WTC11 (cell line): ENCODE measurements at places on chromosomes 3 and 15.

DNA sequence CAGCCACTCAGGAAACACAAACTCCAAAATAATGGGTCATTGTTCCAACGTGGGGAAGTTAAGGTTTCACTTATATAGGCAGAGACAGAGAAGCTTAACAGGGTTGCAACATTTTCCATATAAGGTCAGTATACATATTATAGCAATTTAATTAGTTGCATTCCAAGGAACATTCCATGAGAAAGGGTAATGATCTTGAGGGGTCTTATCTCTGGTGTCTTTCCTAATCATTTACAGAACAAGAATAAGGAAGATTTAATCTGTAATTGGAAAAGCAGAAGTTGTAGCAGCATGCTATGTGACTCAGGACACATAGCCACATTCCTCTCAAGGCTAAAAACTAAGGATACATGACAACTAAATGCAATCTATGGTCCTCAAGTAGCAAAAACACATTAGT is 4.9 kb downstream of the MNS1 start:
- DNase-seq, result no peak

DNA sequence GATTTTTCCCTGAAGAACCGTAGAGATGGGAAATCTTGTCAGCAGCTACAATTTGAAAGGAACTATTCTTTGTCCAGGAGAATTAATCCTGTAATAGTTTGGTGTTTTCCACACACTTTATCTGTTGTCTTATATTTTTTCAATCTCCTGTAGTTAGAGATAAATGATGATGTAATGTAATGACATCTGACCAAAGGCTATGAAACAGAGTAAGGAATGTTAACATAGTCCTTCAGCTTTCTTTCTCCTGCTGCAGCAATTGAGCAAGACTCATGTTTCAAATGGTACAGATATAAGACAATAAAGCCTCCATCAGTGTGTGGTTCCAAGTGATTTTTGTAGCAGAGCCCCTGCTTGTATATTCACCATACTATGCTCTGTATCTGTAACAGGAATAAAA is 1028.4 kb downstream of the SI start:
- no peak for DNase-seq

DNA sequence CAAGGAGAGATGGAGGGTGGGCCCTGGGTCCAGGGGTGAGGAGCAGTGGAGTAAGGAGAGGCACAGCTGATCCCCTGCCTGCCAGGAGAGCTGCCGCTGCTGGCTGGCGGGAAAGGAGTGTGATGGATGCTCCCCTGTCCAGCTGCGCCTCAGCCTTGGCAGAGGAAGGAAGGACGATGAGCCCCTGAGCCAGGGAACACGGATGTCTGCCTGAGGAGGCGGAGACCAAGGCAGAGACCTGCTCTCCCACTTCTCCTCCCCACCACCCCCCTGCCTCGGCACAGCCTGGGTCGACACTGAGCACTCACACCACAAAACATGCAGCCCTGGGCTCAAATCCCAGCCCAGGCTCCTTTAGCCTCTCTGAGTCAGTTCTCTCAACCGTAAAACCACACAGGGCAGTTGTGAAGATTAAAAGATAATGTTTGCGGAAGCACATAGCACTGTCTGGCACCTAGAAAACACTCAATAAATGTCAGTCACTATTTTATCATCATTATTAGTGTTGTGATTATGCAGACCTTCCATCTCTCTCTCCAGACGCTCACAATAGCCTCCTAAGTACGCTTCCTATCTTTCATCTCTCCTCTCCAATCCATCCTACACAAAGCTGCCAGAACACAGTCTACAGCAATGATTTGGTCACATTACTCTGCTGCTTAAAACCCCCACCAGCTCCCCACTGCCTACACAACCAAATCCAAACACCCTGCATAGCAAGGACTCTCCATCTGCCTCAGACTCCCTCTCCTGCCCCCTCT is 52.2 kb downstream of the SEMA5B start:
- peak; percentile 30 for DNase-seq

GRCh38 chr3:47434849-47435248 is 40.9 kb downstream of the SCAP start:
- DNase-seq, result no peak

- no peak for DNase-seq
These were observed 32.4 kb downstream of the ACAN start for GRCh38 chr15:88835646-88836045.

GRCh38 chr3:173993299-173993698 is 595.8 kb downstream of the NLGN1 start:
- no peak for DNase-seq

- DNase-seq, result no peak
These were observed 11.1 kb upstream of the RTP2 start for GRCh38 chr3:187713504-187713903.

GRCh38 chr15:69056365-69056764 is 41.9 kb downstream of the NOX5 start:
- DNase-seq, result no peak

DNA sequence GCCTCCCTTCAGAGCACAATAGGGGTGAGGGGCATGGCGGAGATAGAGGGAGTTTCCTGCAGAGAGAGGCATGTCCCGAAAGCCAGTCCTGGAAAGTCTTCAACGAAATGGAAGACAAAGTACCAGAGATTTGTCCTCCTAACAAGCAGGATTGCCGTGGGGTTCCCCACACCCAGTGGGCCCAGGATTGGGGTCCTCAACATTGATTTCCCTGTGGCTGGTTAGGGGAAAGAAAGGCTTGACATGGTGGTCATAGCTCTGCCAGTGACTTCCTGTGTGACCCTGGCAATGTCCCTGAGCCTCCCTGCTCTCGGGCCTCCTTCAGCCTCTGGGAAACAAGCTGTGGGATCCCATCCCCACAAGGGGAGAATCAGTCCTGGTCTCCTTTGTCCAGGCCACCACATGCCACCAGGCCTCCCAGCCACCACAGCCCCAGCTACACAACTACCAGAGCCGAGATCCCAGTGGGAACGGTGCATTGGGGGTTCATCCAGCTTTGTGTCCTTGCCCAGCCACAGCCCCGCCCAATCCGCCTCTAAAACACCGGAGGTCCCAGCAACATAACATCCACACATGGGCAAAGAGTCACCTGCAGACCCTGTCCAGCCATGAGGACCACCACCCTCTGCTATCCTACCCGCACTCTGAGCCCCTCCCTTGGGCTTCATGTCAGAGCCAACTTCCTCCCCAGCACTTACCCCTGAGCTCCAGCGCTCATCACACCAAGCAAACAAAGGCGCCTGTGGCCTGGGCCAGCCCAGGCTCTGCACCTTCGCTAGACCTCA is 63.0 kb downstream of the ADAMTS17 start:
- DNase-seq, result no peak

GRCh38 chr15:90286678-90287077 is 21.2 kb downstream of the NGRN start:
- DNase-seq, result no peak

GRCh38 chr3:146160964-146161662 is at the start of gene PLOD2:
PLOD2 (minus strand) TSS chr3:146161184; CDS start chr3:146160989, 195 bp downstream.
- peak; percentile 74 for DNase-seq

DNA sequence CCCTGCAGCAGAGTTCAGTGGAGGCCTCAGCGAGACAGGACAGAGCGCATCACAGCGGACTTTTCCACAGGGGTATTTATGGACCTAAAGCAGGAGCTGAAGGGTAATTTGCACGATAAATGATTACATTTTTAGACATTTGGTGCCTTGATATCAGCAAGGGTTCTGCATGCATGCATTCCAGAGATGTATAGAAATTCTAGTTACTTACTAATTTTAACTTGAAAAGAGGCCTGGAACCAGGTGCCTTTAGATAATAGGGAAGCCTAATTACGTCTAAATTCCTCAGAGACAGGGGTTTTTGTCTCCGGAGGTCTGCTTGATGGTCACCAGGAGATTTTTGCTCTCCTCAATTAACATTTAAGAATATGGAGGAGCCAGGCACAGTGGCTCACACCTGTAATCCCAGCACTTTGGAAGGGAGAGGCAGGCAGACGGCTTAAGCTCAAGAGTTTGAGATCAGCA is 79.8 kb upstream of the MFGE8 start:
- DNase-seq, result no peak

GRCh38 chr3:179652447-179653095 is at the start of gene USP13:
USP13 (plus strand) TSS chr3:179653040; CDS start chr3:179653226, 186 bp downstream.
- peak; percentile 72 for DNase-seq

GRCh38 chr15:80455668-80456442 is 51.7 kb downstream of the ARNT2 start:
- DNase-seq, result peak; percentile 40

- no peak for DNase-seq
These were observed 11.4 kb upstream of the CYP11A1 start for GRCh38 chr15:74378848-74379247.

- DNase-seq, result no peak
These were observed 70.3 kb downstream of the CCNL1 start for GRCh38 chr3:157089455-157090221.

DNA sequence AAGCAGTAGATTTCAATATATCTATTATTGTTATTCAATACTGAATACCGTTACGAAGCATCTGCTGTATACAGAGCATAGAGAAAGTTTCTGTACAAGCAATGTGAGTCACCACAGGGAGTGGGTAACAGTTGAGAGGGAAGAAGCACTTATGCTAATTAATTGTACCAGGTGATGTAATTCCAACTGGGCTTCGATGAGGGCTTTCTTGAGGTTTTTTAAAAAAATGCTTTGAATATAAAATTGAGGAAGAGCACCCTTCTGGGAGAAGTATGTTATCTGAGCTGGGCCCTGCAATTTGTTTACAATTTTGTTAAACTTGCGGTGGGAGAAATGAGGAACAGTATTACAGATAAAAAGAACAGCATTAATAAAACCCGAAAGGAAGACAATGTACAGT is 197.9 kb downstream of the TPRG1 start:
- no peak for DNase-seq

GRCh38 chr3:77718311-77718710 is 678.4 kb downstream of the ROBO2 start:
- no peak for DNase-seq
